Fibroblast of lung (primary cell): ENCODE measurements at places on chromosomes 6 and 20.

DNA sequence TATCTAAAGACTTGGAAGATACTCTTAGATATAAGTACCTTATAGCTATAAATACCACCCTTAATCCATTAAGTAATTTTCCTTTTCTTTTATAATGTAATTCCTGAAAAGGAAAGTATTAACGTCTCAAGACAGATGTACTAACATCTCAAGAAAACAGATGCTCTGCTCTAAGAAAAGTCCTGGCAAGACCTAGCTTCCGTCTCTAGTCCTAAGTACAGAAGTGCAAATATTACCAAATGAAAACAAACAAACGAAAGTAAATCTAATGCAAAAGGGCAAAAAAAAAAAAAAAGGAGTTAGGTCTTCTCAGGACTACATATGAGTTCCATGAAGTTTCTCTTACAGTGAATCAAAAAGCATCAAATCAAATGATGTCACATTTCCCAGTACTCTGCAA, 106.8 kb upstream of the PDE10A start:
- no peak for DNase-seq

GRCh38 chr20:1661542-1662299, 4.1 kb upstream of the SIRPG start:
- no peak for DNase-seq

DNA sequence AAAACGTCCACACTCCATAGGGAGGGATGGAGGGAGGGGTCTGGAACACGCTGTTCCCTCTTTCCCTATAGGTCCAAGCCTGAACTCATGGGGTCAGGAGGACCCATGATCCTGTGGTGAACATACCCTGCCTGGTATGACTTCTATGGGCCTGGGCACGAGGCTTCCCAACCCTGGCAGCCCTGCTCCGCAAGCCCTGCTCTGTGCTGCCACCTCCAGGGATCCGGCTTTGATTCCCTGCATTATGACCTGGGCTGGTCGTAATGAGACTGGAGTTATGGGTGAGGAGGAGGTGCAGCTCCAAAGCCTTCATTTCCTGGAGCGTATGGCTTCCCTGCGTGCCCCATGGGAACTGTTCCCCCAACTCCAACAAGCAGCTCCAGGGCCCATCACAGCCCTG, 54.9 kb downstream of the CDH22 start:
- no peak for DNase-seq

GRCh38 chr6:25463441-25463840, 184.3 kb downstream of the CARMIL1 start:
- no peak for DNase-seq

GRCh38 chr6:95249175-95249574, 328.2 kb upstream of the MANEA start:
- peak; percentile 95 for DNase-seq

GRCh38 chr6:155883334-155883731, 427.7 kb upstream of the NOX3 start:
- DNase-seq = peak; percentile 52

- no peak for DNase-seq
These were observed 140.9 kb downstream of the THBS2 start for GRCh38 chr6:169112483-169113320.

DNA sequence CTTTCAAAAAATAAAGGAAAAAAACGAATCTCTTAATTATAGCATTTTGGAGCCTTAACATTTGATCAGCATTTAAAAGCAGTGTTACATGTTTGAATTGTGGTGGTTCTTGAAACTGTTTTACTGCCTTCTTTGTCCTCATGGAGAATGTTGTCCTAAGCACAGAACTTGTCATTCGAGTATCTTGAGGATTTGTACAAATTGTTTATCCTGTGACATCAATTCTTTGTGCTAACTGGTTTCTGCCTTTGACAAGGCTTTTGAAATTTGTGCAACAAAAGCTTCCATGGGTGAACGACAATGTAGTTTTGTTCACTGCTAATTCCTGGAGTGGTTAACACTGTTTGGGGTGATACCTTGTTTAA, 130.8 kb downstream of the SCAF8 start:
- no peak for DNase-seq

GRCh38 chr6:116974526-116975316, 97.7 kb downstream of the RFX6 start:
- no peak for DNase-seq

- no peak for DNase-seq
These were observed 125.7 kb downstream of the SLC23A2 start for GRCh38 chr20:4875578-4876067.

GRCh38 chr6:143007646-143008045, 53.0 kb upstream of the AIG1 start:
- no peak for DNase-seq

DNA sequence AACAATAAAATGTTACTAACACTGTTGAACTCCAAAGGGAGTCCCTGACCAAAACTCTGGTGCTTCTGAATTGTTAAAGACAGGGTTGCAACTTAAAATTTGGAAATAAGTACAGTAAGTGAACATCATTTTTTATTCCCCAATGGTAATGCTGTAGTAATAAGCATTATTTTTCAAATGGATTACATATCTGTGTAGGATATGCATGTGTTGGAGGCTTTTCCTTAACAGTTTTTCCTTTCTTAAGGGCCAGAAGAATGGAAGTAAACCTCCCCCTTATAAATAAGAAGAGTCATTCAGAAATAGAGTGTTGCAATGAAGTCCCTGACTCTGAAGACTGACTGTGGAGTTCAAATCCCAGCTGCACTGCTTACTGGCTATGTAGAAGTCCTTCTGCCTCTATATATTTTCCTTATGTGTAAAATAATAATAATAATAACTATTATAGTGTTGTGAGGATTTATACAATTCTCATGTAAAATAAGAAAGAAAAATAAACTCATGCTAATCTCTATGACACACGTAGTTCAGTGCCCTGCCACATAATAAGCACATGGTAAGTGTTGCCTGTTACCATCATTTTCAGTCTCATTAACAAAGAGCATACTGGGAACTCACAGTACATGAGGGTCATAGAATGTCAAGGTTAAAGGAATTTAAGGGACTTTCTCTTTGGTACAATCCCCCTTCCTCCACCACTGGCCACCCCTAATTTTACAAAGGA, 129.8 kb upstream of the SMLR1 start:
- no peak for DNase-seq

DNA sequence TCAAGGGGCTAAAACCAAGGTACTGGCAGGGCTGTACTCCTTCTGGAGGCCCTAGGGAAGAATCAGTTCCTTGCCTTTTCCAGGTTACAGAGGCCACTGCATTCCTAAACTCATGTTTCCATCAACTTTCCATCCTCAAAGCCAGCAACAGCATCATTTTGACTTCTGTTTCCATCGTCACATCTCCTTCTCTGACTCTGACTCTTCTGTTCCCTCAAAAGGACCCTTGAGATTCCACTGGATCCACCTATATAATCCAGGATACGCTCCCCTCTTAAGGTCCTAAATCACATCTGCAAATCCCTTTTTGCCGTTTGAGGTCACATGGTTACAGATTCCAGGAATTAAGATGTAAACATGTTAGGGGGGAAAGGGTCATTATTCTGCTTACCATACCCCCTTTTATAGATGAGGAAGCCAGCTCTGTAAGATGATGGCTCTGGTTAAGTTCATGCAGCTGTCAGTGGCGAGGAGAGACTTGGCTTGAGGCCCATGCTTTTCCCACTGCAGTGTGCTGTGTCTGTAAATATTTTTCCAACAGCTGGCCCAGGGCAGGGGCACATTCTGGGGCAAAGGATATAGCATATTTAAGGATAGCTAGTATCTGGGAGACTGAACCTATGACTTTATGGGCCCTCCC, 114.6 kb downstream of the TNFRSF21 start:
- DNase-seq = peak; percentile 90

GRCh38 chr6:151709329-151709728, 98.2 kb upstream of the ESR1 start:
- no peak for DNase-seq

GRCh38 chr20:24827603-24828295, 121.3 kb upstream of the CST7 start:
- DNase-seq = no peak

GRCh38 chr6:142697922-142698321, 247.1 kb downstream of the HIVEP2 start:
- DNase-seq = no peak

DNA sequence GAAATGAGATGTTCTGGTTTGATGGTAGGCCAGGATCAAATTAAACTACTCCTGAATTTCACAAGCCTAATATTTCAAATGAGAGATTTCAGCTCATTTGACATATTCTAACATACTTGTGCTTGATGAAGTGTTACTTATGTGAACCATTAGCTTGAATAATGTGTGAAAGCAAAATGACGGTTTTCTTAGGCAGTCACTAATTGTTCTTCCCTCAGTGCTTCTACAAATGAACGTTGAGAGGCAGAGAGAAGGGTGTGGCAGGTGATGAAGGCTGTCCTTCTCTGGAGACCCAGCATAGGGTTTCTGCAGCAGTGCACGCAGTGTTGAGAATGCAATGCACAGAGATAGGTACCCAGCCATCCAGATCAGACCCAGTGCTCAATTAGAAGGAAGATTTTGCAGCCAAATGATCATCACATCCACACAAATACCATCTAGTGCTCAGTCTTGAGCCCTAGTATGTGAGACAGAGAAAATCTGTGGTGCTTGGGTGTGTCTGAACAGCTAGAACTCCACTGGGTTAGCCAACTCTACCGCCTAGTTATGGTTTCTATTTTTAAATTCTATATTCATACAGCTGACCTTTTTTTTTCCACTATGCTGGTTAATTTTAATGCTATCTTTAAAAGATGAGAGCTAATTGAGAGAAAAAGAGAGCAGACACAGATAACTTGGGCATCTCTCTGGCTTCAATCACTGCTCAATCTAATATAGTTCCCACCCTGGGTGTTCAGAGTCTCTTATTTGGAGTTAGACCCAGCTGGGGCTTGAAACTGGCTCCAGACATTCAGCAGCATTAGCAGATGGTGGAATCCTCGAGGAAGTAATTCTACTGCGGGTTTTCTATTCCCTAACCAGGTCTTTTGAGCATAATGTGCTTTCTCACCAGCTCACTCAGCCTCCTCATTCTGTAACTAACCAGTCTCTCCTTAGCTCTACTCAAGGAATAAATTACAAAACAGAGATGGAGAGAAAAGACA, 4.4 kb upstream of the MYLIP start:
- DNase-seq = no peak

DNA sequence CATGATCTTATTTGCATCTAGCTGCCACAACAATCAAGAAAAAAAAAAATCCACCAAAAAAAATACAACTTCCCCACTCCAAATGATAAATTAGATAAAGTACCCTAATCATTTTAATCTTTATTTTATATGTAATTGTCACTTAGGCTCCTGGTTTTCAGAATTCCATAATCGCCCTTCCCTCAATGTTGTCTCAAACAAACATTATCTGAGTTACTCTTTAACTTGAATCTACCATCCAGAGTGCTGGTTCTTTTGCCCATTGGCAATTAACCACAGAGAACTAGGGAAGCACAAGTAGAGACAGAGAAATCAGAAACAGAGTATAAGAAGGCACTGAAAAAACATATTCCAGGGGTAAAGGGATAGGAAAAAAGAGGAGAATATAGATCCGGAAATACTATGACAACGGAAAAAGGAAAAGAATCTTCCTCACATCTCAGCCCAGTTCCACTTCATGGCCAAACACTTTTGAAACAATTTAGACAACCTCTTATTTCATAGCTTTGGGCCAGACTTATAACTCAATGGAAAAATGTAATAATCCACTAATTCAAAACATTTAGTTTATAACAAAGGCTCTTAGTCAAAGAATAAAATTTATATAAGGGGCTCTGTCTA, 861 bp upstream of the NHSL1 start:
- no peak for DNase-seq

GRCh38 chr6:159042003-159042825, 2.6 kb downstream of the TAGAP start:
- peak; percentile 64 for DNase-seq

DNA sequence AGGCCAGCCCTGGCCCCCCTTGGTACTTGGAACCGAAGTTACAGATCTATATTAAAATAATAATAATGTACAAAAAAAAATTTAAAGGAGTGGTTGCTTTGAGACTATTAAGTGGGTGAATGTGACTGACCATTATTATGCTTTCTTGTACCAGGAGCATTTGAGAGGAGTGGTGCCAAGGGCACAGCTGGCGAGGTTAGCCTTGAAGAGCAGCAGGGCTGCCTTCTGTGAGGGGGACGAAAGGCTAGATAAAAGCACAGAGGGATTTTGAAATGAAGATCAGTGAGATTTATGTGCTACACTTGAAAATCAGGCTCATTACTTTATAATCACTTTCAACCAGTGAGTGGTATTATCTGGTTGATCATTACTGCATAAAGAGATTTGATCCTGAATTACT, 48.6 kb downstream of the FIG4 start:
- DNase-seq = no peak

DNA sequence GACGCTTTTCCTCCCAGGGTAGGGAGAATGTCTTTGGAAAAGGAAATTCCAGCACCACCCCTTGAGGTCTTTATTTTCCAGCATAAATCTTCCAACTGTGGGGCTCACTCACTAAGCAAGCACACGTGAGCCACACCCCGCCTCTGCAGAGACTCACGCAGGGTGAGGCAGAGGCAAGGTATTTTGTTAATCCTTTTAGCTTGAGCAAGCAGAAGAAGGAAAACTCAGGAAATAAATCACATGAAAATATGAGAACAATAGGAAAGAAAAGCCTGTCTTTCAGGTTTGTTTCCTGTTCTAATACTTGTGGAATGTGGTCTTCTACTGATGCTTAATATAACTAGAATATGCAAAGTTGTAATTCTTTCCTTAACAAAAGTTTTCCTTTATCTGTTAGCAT, 4.1 kb upstream of the PHACTR2 start:
- DNase-seq = no peak

- peak; percentile 43 for DNase-seq
These were observed 36.3 kb upstream of the ZFAND3 start for GRCh38 chr6:37783025-37783855.

DNA sequence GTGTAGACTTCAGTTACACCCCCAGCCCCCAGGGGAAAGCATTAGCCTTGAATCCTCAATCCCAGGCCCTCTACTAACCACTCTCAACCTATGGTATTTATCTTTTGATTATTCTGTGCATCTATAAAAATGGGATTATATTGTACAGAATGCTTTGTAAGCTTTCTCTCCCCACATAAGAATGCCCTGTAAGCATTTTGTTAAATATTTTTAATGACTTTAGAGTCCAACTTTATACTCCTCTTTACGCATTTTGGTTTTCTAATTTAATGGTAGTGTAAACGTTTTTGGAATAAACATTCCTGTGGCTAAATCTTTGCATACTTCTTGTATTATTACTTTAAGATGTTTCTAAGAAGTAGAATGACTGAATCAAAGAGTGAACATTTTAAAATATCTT, 35.4 kb downstream of the FBXO9 start:
- no peak for DNase-seq
